ENCODE measurements at places on chromosomes 2 and 18. TPM values are rescaled to one million over a fixed set of nuclear protein-coding genes. Genes with fewer than 3 reads are reported as not detected.

GRCh38 chr2:86461042-86461743 is 20.0 kb downstream of the KDM3A start:
- H3K4me1 ChIP-seq: no peaks in the 10 kb centered on the region
- no peak for DNase-seq
- no peaks in the 10 kb centered on the region for H3K27me3 ChIP-seq
- H3K27ac ChIP-seq: no peak overlapping the region
- no peak overlapping the region for H3K4me3 ChIP-seq

DNA sequence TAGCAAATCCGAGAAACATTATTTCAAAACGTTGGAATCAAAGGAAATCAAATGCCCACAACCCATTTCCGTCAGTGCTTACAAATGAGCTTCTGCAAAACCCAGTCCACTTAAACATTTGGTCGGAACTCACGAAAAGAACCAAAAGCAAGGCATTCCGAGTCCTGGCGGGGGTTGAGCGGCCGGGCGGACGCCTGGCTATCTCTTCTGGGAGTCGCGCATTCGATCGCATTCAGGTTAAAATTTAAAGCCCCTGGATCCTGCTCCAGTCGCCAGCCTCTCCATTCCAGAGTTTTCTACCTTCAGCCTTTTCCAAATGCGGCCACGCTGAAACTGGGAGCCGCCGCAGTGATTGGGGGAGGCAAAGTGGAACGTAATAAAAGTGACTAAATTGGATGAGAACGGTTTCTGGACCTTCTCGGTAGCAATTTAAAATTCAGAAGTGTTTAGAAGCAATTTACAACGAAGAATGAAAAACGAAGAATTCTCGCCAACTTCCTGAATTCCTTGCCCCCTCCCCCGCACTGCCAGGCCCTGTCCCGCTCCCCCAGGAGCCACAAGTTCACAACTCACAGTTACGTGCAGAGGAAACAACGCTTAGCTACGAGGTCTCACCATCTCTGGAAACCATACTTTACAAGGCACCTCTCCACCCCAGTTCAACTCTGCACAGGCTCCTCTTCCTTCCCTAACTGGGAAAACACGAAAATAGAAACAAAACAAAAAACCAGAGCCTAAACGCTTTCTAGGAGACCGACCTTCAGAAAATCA is 1.7 kb upstream of the GATA6 start:
- H3K36me3 ChIP-seq: no peaks in the 10 kb centered on the region
- no peaks in the 10 kb centered on the region for H3K4me1 ChIP-seq

GRCh38 chr2:9004338-9005204 is 1.1 kb upstream of the MBOAT2 start:
- H3K27me3 ChIP-seq: no peaks in the 10 kb centered on the region
- H3K4me1 ChIP-seq: peaks cover 36% of the 10 kb centered on the region
- H3K36me3 ChIP-seq: no peaks in the 10 kb centered on the region

GRCh38 chr2:186181625-186182024 is 304.4 kb upstream of the ZC3H15 start:
- no peak overlapping the region for H3K4me3 ChIP-seq
- no peaks in the 10 kb centered on the region for H3K4me1 ChIP-seq
- no peaks in the 10 kb centered on the region for H3K27me3 ChIP-seq
- H3K27ac ChIP-seq: no peak overlapping the region

DNA sequence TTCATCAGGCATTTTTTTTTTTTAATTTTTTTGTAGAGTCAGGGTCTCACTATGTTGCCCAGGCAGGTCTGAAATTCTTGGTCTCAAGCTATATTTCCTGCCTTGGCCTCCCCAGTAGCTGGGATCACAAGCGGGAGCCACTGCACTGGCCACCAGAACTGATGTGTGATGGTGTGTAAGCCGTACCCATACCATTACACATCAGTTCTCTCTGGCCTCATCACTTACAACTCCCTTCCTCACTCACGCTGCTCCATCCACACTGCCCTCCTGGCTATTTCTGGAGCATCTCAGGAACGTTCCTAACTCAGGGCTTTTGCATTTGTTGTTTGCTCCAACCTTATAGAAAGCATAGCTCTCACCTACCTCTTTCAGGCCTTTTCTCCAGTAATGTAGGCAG is 834.5 kb upstream of the ID2 start:
- H3K27me3 ChIP-seq: no peaks in the 10 kb centered on the region
- H3K36me3 ChIP-seq: no peaks in the 10 kb centered on the region
- peaks cover 4% of the 10 kb centered on the region for H3K4me1 ChIP-seq
- no peak overlapping the region for H3K27ac ChIP-seq
- no peak overlapping the region for H3K4me3 ChIP-seq

DNA sequence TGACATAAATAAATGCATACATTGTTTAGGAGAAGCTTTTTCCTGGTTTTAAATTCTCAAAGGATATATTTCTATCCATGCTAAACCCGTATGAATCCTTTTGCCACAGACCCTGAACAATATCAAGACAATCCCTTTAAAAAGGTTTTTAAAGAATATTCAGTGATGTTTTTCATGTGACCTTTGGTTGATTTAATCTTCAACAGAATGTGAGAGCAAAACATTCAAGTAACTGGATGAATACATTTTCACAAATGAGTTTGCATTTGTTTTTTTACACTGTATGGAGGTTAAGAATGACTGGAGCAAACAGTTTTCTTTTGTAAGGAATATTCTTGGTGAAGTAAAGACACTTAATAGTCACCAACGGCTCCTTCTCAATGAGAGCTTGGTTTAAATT is 139.4 kb upstream of the CWC22 start:
- no peaks in the 10 kb centered on the region for H3K4me1 ChIP-seq
- no peaks in the 10 kb centered on the region for H3K36me3 ChIP-seq
- H3K4me3 ChIP-seq: no peak overlapping the region
- no peaks in the 10 kb centered on the region for H3K27me3 ChIP-seq

DNA sequence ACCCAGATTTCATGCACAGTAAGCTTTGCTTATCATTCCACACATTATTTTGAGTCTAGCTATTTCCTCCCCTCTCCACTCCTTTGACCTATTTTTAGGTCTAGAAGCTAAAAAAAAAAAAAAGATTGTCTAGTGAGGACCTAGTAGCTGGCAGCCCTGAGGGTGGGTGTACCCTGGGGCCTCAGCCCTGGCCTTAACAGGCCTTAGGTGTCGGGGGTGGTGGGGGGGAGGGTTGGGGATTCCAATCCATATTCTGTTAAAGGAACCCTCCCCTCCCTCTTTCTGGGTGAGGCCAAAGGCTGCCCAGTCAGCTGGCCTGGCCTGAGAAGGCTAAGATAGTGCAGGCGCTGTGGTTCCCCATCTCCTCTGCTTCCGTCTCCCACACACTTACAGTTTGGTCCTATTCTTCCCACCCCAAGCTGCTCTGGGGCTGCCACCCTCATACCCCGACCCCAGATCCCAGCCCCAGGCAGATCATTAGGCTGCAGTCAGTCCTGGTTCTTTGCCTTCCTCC is 65.5 kb upstream of the HK2 start:
- no peak for DNase-seq
- H3K27ac ChIP-seq: no peak overlapping the region
- no peaks in the 10 kb centered on the region for H3K36me3 ChIP-seq
- H3K4me1 ChIP-seq: peaks cover 12% of the 10 kb centered on the region
- H3K27me3 ChIP-seq: no peaks in the 10 kb centered on the region

GRCh38 chr2:105188343-105188742 is 53.2 kb upstream of the GPR45 start:
- H3K36me3 ChIP-seq: no peaks in the 10 kb centered on the region
- H3K4me1 ChIP-seq: no peaks in the 10 kb centered on the region
- no peak overlapping the region for H3K27ac ChIP-seq

DNA sequence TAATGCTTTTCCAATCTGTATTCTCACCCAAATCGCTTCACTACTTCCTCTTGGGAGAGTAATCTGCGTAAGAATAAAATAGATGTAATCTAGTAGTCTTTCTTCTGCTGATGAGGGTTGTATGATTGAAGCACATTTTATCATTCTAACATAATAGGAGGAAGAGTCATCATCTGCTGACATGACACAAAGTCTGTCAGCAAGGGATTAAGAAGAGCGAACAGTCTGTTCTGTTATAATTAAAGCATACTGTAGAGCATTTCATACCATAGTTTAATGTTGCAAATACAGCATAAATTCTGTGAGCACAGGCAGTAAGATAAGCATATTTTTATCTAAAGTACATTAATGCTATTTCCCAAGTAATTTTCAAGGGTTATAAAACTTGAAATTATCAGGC is 10.4 kb downstream of the SLC25A52 start:
- no peaks in the 10 kb centered on the region for H3K4me1 ChIP-seq
- no peaks in the 10 kb centered on the region for H3K27me3 ChIP-seq
- H3K36me3 ChIP-seq: no peaks in the 10 kb centered on the region

- peaks cover 17% of the 10 kb centered on the region for H3K4me1 ChIP-seq
- no peak overlapping the region for H3K27ac ChIP-seq
- H3K36me3 ChIP-seq: no peaks in the 10 kb centered on the region
- no peak for DNase-seq
These were observed 54.3 kb downstream of the RAB10 start for GRCh38 chr2:26088038-26088643.

DNA sequence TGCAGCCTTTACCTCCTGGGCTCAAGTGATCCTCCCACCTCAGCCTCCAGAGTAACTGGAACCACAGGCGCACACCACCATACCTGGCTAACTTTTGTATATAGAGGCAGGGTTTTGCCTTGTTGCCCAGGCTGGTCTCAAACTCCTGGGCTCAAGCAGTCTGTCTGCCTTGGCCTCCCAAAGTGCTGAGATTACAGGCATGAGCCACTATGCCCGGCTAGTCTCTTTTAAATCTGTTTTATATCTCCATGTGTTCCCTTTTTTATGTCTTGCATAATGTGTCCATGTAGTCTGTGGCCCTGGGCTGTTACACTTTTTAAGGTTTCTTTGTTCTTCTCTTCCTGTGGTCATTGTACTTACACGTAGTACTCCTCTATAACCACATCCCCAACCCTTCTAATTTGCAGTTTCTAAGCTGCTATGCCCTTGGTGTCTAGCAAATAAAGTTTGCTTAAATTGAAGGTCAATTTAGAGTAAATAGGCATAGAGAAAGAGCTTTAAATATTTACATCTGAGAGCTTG is 168.2 kb downstream of the MCFD2 start:
- no peaks in the 10 kb centered on the region for H3K27me3 ChIP-seq
- no peaks in the 10 kb centered on the region for H3K36me3 ChIP-seq
- H3K4me1 ChIP-seq: peaks cover 9% of the 10 kb centered on the region
- DNase-seq: no peak
- H3K4me3 ChIP-seq: no peak overlapping the region

- H3K27ac ChIP-seq: peak overlapping the region; percentile 82
- peak overlapping the region; percentile 84 for H3K4me3 ChIP-seq
- H3K27me3 ChIP-seq: no peaks in the 10 kb centered on the region
- no peaks in the 10 kb centered on the region for H3K36me3 ChIP-seq
- no peak for DNase-seq
- peaks cover 20% of the 10 kb centered on the region for H3K4me1 ChIP-seq
These were observed 770 bp downstream of the NBAS start for GRCh38 chr2:15560140-15560987.

CD207 gene
- not detected for total RNA-seq

FOXI3 gene
- not detected for total RNA-seq

DNA sequence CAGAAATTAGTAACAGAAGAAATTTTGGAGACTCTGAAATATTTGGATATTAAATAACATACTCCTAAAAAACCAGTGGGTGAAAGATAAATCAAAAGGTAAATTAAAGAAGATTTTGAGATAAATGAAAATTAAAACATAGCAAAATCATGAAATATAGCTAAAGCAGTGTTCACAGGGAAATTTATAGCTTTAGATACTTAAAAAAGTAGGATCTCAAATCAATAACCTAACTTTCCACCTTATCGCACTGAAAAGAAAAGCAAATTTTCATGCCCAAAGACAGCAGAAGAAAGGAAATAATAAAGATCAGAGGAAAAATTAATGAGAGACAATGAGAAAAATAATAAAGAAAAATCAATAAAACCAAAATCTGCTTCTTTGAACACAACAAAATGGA is 135.1 kb upstream of the KLF7 start:
- no peak overlapping the region for H3K4me3 ChIP-seq
- DNase-seq: no peak
- H3K27me3 ChIP-seq: no peaks in the 10 kb centered on the region
- H3K36me3 ChIP-seq: no peaks in the 10 kb centered on the region
- no peaks in the 10 kb centered on the region for H3K4me1 ChIP-seq

DNA sequence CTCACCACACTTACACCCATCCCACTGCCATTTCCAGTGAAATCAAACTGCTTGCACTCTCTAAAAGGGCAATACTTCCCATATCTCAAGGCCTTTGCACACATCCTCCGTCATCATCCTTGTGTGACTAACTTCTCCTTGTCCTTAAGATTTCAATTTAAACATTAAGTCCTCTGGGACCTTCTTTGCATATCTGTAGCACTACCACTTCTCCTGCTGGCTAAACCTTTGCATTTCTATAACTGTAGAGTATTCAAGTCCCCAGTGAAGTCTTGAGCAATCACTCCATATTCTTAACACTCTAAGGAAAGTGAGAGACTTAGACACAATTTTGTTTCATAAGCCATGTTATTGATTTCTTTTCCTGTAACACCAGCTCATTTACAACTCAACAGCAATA is 136.8 kb upstream of the EPHA4 start:
- no peaks in the 10 kb centered on the region for H3K27me3 ChIP-seq
- DNase-seq: no peak
- H3K27ac ChIP-seq: no peak overlapping the region
- no peak overlapping the region for H3K4me3 ChIP-seq
- H3K4me1 ChIP-seq: peaks cover 3% of the 10 kb centered on the region

AOX1 gene
- 28.1 TPM for total RNA-seq
